Adrenal gland (tissue), 19 donors: ENCODE measurements at places on chromosomes 5 and 9.
A peak's percentile ranks its signal among the peaks of the same experiment; 100 is the strongest.

- H3K27me3 ChIP-seq, result no peaks in the 10 kb centered on the region
- H3K4me3 ChIP-seq, result no peak overlapping the region
- no peaks in the 10 kb centered on the region for H3K4me1 ChIP-seq
- no peak overlapping the region for H3K27ac ChIP-seq
- DNase-seq, result no peak
Measured at GRCh38 chr5:10343486-10343885, 10.0 kb upstream of the MARCHF6 start.

DNA sequence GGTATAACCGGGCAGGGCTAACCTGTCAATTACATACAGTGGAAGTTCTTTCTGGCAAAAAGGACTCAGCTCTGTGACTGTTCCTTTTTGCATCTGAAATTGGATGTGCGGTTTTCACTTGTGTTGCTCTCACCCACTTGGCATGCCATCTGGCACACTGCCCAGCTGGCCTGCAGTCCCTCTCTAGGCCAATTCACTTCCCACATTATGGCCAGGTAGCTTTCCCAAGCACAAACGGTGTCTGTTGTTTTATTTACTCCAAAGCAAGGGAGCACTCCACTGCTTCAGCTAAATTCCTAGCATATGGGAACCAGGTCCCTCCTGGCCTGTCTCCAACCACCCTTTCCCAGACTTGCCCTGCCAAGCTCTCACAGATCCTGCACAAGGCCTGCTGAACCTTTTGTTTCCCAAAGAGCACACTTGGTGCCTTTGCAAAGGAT is 132.5 kb downstream of the SEMA6A start:
- DNase-seq, result peak; percentile 70
- H3K36me3 ChIP-seq, result no peaks in the 10 kb centered on the region
- no peak overlapping the region for H3K4me3 ChIP-seq
- no peaks in the 10 kb centered on the region for H3K27me3 ChIP-seq
- no peak overlapping the region for H3K27ac ChIP-seq

DNA sequence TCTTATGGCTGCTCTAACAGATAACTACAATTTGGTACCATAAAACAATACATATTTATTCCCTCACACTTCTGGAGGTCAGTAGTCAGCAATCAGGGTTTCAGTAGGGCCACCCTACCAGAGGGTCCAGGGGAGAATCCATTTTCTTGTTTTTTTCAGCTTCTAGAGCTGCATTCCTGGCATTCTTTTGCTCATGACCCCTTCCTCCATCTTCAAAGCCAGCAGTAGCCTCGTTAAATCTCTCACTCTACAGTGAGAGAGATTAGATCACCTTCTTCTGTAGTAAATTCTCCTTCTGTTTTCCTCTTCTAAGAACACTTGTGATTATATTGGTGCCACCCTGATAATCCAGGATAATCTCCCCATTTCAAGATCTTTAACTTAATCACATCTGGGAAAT is 187.4 kb downstream of the RFK start:
- H3K4me1 ChIP-seq, result no peaks in the 10 kb centered on the region
- H3K4me3 ChIP-seq, result no peak overlapping the region
- DNase-seq, result no peak
- no peak overlapping the region for H3K27ac ChIP-seq
- no peaks in the 10 kb centered on the region for H3K27me3 ChIP-seq
- no peaks in the 10 kb centered on the region for H3K36me3 ChIP-seq

DNA sequence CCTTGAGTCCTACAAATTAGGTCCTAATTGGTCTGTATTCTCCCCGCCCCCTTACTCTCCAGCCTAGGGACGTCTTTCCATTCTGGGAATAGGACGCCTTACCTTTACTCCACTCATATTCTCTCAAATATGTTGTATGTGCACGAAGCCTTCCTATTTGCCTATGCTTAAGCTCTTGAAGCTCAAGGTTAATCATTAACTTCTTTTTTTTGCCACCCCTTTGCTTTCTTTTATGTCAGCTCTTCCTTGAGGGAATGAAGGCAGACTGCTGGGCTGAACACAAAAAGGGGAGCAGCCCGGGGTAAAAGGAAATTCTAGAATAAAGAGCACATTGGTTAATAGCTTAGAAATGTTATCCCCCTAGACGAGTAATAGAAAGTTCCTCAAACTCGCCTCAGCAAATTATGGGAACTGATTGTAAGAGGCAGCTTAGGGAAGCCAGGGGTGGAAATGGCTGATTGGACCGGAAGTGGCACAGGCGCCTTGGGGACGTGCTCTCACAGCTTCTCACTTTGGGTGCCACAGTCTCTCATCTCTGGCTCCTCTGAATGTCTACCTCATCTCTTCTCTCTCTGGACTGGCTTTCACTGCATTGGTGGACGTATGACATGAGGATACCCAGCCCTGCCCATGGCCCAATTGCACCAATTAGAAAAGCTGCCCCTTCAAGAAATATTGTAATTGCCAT is 122.3 kb upstream of the IL12B start:
- peaks cover 13% of the 10 kb centered on the region for H3K4me1 ChIP-seq
- no peaks in the 10 kb centered on the region for H3K27me3 ChIP-seq
- H3K4me3 ChIP-seq, result no peak overlapping the region
- no peak for DNase-seq
- H3K27ac ChIP-seq, result no peak overlapping the region

GRCh38 chr5:58718269-58718978 is 135.5 kb downstream of the RAB3C start:
- DNase-seq, result no peak
- no peaks in the 10 kb centered on the region for H3K4me1 ChIP-seq
- H3K27ac ChIP-seq, result no peak overlapping the region
- no peaks in the 10 kb centered on the region for H3K36me3 ChIP-seq

GRCh38 chr5:99315413-99316183 is 386.8 kb upstream of the CHD1 start:
- no peak overlapping the region for H3K4me3 ChIP-seq
- no peaks in the 10 kb centered on the region for H3K27me3 ChIP-seq

- no peaks in the 10 kb centered on the region for H3K36me3 ChIP-seq
- no peak overlapping the region for H3K4me3 ChIP-seq
- no peaks in the 10 kb centered on the region for H3K4me1 ChIP-seq
- no peaks in the 10 kb centered on the region for H3K27me3 ChIP-seq
- no peak for DNase-seq
- H3K27ac ChIP-seq, result no peak overlapping the region
Measured at GRCh38 chr5:56529666-56530430, 285.5 kb upstream of the MAP3K1 start.

DNA sequence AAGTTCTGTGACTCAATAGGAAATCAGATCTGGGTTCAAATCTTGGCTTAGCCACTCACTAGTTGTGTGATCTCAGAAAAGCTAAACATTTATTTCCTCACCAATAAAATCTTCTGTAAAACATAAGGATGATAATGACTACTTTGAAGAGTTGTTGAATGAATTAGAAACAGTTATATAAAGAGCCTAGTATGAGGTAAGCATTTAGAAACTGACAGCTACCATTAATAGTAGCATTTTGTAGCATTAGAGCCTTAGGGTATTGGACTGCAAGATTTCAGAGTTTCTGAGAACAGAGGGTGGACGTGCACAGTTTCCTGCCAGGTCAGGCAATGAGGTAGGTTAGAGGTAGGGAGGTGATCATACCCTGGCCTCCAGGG is 293.2 kb downstream of the CWC27 start:
- H3K4me3 ChIP-seq, result no peak overlapping the region
- no peak overlapping the region for H3K27ac ChIP-seq
- peaks cover 9% of the 10 kb centered on the region for H3K4me1 ChIP-seq
- H3K36me3 ChIP-seq, result no peaks in the 10 kb centered on the region
- DNase-seq, result no peak

- H3K4me1 ChIP-seq, result no peaks in the 10 kb centered on the region
- H3K36me3 ChIP-seq, result no peaks in the 10 kb centered on the region
- H3K27me3 ChIP-seq, result no peaks in the 10 kb centered on the region
- H3K4me3 ChIP-seq, result no peak overlapping the region
- DNase-seq, result no peak
Measured at GRCh38 chr5:20300110-20300509, 312.1 kb upstream of the CDH18 start.

DNA sequence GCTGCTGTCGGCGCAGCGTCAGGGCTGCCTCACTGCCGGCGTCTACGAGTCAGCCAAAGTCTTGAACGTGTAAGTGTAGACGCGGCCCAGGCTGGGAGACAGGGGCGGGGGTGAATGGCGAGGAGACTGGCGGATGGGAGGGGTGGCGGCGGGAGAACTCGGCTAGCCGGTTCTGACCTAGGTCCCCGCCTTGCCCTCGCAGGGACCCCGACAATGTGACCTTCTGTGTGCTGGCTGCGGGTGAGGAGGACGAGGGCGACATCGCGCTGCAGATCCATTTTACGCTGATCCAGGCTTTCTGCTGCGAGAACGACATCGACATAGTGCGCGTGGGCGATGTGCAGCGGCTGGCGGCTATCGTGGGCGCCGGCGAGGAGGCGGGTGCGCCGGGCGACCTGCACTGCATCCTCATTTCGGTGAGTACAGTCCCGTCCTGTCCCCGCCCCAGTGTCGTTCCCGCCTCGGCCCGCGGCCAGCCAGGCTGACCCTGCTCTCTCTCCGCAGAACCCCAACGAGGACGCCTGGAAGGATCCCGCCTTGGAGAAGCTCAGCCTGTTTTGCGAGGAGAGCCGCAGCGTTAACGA is 745 bp downstream of the GADD45G start:
- peak overlapping the region; percentile 81 for H3K4me3 ChIP-seq
- H3K27me3 ChIP-seq, result no peaks in the 10 kb centered on the region
- peak; percentile 79 for DNase-seq
- H3K4me1 ChIP-seq, result peaks cover 35% of the 10 kb centered on the region

DNA sequence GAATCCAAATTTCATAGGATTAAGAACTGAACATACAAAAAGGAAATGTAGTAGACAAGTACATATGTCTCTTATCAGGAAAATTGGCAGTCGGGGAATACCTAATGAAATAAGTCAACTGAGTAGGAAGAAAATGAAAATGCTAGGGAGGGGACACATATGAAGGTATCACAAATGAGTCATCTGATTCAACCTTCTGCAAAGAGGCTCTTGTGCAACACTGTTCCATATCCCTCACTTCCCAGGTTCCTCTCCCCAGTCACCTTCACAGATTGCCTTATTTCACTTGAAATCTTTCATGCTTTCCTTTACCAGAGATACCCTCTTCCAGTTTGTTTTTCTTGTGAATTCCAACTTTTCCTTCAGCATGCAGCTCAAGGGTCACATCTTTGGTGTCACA is 139.0 kb downstream of the RFX3 start:
- H3K36me3 ChIP-seq, result no peaks in the 10 kb centered on the region
- no peaks in the 10 kb centered on the region for H3K4me1 ChIP-seq
- no peak overlapping the region for H3K4me3 ChIP-seq
- H3K27ac ChIP-seq, result no peak overlapping the region

- peaks cover 19% of the 10 kb centered on the region for H3K4me1 ChIP-seq
- no peaks in the 10 kb centered on the region for H3K27me3 ChIP-seq
- H3K36me3 ChIP-seq, result no peaks in the 10 kb centered on the region
- H3K4me3 ChIP-seq, result no peak overlapping the region
Measured at GRCh38 chr9:94144394-94144793, 60.1 kb downstream of the PTPDC1 start.

GRCh38 chr9:109278848-109279247 is 42.0 kb downstream of the EPB41L4B start:
- no peaks in the 10 kb centered on the region for H3K36me3 ChIP-seq
- H3K27me3 ChIP-seq, result no peaks in the 10 kb centered on the region
- H3K4me3 ChIP-seq, result no peak overlapping the region
- H3K27ac ChIP-seq, result no peak overlapping the region

DNA sequence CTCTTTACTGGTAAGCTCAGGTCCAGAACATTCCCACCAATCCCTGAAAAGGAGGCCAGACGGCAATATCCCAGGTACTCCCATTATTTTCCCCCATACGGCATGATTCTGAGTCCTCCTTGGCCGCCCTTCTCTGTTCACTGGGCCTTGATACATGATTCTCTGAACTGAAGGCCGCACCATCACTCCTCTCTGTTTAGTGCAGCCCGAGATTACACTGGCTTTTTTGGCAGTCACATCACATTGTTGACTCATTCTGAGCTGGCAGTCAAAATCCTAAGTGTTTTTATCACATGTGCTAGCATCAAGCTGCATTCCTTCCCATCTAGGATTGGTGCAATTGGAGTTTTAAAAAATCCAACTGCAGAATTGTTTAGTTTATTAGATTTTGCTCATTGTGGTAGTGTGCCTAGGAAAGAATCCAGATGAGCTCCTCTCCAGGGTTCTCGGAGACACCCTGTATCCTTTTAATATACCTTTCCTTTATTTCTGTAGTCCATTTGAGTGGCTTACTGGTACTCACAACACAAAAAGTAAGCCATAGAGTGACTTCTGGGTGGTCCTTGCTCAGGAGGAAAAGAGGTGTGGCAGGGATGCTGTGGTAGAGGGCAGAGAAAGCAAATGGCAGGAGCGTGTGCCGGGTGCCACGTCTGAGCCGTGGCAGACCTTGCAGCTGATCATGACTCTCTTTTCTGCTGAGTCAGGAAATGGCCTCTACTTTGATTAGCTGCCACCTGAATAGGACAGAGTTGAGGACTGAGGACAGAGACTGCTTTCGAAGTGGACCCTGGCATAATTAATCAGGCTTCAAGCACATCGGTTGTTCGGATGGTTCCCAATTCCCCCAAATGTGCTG is 121.1 kb upstream of the IL12B start:
- H3K4me3 ChIP-seq, result no peak overlapping the region
- peak; percentile 76 for DNase-seq
- no peaks in the 10 kb centered on the region for H3K36me3 ChIP-seq
- H3K27ac ChIP-seq, result no peak overlapping the region
- H3K4me1 ChIP-seq, result peaks cover 5% of the 10 kb centered on the region
- H3K27me3 ChIP-seq, result no peaks in the 10 kb centered on the region
